ENCODE measurements at places on chromosomes 5 and 9. TPM values are rescaled to one million over a fixed set of nuclear protein-coding genes. Genes with fewer than 3 reads are reported as not detected.

GRCh38 chr5:139705655-139706587 is 57.8 kb downstream of the CXXC5 start:
- peaks cover 43% of the 10 kb centered on the region for H3K4me1 ChIP-seq
- no peak overlapping the region for H3K4me3 ChIP-seq
- H3K36me3 ChIP-seq, result no peaks in the 10 kb centered on the region
- DNase-seq, result peak; percentile 29
- no peak overlapping the region for H3K27ac ChIP-seq

DNA sequence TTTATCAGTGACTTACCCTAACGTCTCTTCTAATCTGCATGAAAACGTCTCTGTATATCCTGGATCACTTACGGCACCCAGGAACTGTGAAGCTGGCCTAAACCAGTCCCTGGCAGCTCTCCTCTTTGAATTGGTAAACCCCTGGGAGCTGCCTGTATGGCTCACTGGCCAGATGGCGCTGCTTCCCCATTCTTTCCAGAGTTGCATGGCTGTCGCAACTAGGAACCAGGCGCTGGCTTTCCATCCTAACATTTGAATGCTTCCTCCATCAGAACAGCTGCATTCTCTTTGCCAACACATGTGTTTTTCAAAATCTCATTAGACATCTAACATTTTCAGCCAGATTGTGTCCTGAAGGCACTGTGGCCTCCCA is 8.0 kb upstream of the PCA3 start:
- peaks cover 7% of the 10 kb centered on the region for H3K4me1 ChIP-seq
- peak; percentile 75 for DNase-seq
- no peaks in the 10 kb centered on the region for H3K36me3 ChIP-seq
- H3K27me3 ChIP-seq, result no peaks in the 10 kb centered on the region
- no peak overlapping the region for H3K4me3 ChIP-seq
- no peak overlapping the region for H3K27ac ChIP-seq

Gene TAF1L
- total RNA-seq, result 0.04 TPM

GRCh38 chr5:119032656-119033055 is 38.2 kb upstream of the DMXL1 start:
- H3K36me3 ChIP-seq, result no peaks in the 10 kb centered on the region
- no peak for DNase-seq
- no peak overlapping the region for H3K4me3 ChIP-seq
- H3K27ac ChIP-seq, result no peak overlapping the region
- H3K4me1 ChIP-seq, result peaks cover 21% of the 10 kb centered on the region

Gene TXNDC8
- total RNA-seq, result not detected

GRCh38 chr9:82498541-82499317 is 510.2 kb downstream of the SPATA31D1 start:
- no peaks in the 10 kb centered on the region for H3K4me1 ChIP-seq
- no peak overlapping the region for H3K4me3 ChIP-seq
- H3K27ac ChIP-seq, result no peak overlapping the region
- no peaks in the 10 kb centered on the region for H3K27me3 ChIP-seq

GRCh38 chr5:60143942-60144549 is 250.5 kb upstream of the PDE4D start:
- H3K27ac ChIP-seq, result no peak overlapping the region
- no peak overlapping the region for H3K4me3 ChIP-seq
- no peak for DNase-seq
- H3K27me3 ChIP-seq, result no peaks in the 10 kb centered on the region
- no peaks in the 10 kb centered on the region for H3K36me3 ChIP-seq

GRCh38 chr9:112104901-112105300 is 70.2 kb downstream of the SUSD1 start:
- no peak for DNase-seq
- H3K27ac ChIP-seq, result no peak overlapping the region
- H3K4me1 ChIP-seq, result no peaks in the 10 kb centered on the region
